Activated CD8-positive, alpha-beta memory T cell treated with anti-CD3 and anti-CD28 coated beads for 48 hours (primary cell): ENCODE measurements at places on chromosomes 4 and X.

- DNase-seq: no peak
Measured at GRCh38 chr4:183670251-183670650, 11.2 kb downstream of the TRAPPC11 start.

DNA sequence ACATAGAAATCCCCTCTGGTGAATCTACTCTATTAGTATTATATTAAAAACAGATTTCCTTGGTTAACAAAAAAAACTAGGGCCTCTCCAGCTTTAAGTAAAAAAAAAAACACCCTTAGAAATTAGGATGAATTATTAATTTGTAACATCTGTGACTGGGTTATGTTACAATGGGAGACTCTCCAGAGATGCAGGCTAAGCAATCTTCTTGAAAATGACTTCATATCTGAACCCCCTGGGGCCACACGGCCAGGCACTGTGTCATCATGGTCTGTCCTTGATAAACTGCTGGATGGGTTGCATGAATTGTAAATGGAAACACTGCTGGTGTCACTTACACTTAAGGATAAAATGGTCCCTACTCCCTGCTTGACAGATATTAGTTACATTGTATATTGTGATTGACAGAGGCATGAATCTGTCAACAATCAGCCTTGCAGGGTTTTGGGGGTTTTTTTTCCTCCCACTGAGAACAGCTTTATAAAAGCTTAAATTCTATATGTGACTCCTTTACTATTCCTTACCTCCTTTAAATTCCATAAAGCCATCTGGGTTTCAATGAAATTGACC, 49.1 kb downstream of the PRKG2 start:
- DNase-seq: no peak

GRCh38 chr4:85370400-85371032, 104.4 kb upstream of the ARHGAP24 start:
- no peak for DNase-seq

DNA sequence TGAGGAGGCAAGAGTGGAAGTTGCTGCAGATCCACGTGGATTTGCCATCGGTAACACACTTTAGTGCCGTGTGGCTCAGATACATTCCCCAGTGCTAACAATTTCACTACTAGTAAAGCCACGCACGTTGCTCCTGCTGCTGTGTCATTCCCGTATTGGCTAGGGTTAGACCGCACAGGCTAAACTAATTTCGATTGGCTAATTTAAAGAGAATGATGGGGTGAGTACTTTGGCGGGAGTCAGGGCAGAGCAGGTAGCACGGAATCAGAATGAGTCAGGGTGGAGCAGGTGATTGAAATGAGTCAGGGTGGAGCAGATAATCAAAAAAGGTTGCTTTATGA, 1337.5 kb downstream of the FSTL5 start:
- DNase-seq: no peak

- no peak for DNase-seq
Measured at GRCh38 chr4:182085051-182085480, 158.1 kb upstream of the TENM3 start.

- no peak for DNase-seq
Measured at GRCh38 chr4:2336659-2337058, 74.8 kb upstream of the MXD4 start.

GRCh38 chrX:118551426-118551825, 55.8 kb downstream of the DOCK11 start:
- DNase-seq: no peak
